ENCODE measurements at places on chromosomes 11 and 22.

DNA sequence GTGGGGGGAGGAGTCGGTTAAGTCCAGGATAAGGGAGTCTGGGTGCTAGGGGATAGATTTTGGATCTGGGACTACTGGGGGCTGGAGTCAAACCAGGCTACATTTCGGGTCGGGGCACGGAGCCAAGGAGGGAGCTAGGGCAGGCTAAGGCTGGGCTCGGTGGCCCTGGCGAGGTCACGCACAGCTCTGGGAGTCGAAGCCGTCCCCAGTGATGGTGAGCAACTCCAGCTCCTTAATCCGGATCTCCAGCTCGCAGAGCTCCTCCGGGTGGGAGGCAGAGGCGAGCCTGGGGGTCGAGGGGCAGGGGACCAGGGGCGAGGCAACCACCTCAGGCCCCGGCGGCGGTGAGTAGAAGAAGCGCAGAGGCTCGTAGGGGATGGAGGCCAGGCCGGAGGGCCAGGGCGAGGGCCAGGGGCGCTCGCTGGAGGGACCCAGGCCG, 544 bp downstream of the C11orf91 start:
- DNase-seq = no peak

DNA sequence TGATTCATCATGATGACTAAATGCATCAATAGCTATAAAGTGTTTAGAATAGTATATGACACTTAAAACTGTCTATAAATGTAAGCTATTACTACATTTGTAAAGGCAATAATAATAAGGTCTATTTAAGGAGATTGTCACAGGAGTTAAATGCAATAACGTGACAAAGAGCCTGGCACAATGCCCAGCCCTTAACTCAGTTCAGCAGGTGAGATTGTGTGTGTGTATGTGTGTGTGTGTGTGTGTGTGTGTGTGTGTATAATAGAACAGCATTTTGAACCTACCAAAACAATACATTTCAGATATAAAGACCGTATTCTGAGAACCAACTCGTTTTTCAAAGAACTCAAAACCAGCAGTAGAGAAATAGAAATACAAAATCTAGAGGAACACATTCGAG, 177.5 kb downstream of the MYO18B start:
- DNase-seq = no peak

DNA sequence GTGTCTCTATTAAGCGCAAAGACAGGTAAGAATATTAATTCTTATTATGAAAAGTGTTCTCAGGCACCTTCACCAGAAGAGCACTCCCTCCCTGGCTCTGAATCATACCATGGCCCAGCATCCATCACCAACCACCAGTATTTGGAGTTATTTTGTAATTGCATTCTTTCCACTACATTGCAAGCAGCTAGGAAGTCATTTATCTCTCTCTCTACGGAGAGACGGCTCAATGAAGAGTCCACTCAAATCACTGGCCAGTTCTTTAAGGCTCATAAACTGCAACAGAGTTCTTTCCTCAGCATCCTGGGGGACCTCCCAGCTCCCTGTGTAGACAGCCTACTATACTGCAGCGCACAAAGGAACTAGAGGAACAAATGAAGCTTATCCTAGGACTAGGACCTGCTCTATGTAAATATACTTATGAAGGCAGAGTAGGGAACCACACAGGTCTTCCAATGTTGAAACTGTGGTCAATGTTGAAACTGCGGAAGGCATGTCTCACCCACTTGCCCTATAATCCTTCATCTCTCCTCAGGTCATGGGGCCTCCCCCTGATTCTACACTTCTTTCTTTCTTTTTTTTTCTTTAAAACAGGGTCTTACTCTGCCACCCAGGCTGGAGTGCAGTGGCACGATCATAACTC, 63.4 kb downstream of the AAMDC start:
- DNase-seq = no peak

GRCh38 chr11:46278387-46279125, 1.1 kb downstream of the CREB3L1 start:
- peak; percentile 7 for DNase-seq

GRCh38 chr11:96222102-96222501, 120.9 kb downstream of the MAML2 start:
- DNase-seq = no peak

DNA sequence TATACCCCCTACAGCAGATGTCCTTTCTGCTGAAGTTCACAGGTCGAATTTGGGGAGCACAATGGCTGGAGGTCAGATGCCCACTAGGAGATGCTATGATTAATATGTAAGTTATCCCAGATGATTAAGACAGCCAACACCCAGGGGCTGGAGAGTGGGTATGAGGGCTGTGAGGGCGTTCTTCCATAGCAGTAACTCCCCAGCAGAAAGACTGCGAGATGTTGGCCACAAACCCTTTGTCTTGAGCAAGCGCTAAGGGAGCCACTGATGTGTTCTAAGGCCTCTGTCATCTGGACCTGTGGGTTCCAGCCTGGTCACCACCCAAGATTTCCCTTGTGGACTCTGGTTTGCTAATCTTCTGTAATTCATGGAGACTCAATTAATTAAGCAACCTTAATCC, 77.6 kb downstream of the BMAL1 start:
- no peak for DNase-seq

DNA sequence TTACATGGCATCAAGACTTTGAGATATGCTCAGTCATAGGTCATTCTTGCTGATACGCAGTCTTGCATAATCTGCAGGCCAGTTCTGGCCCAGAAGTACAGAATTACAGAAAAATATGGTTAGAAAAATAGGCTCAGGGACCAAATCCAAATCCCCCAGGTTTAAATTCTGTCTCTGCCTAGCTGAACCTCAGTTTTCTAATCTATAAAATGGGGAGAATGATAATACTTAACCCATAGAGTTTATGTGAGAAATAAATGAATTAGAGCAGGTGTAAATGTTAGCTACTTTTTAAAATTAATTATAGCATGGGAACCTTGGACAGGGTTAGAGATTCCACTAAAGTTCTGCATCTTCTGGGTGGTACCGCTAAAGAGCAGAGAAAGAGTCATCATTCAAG, 52.3 kb upstream of the FAM181B start:
- no peak for DNase-seq

DNA sequence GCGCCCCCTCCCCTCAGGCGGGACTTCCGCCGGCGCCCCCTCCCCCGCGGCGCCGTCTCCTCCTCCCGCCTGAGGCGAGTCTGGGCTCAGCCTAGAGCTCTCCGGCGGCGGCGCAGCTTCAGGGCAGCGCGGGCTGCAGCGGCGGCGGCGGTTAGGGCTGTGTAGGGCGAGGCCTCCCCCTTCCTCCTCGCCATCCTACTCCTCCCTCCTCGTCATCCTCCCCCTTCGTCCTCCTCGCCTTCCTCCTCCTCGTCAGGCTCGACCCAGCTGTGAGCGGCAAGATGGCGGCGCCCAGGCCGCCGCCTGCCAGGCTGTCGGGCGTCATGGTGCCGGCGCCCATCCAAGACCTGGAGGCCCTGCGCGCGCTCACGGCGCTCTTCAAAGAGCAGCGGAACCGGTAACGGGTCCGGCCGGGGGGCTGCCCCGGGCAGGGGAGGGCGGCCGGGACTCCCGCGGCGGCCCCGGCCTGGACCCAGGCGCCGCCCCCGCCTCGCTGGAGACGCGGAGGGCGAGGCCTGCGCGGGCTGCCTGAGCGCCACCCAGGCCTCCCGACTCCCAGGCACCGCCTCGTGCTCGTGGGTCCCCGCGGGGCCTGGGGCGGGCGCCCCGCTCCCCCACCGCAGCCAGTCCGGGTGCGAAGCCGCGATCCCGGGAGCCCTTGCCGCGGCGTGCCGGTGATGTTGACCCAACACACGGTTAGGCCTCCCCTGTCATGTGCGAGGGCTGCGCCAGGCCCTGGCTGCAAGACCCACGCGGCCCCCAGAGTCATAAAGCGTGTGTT, at the start of gene ATXN10:
Gene ATXN10, plus strand, starts transcription at position 52 of the 781 bp plus-strand sequence. Its CDS starts 230 bp downstream, at position 282.
- peak; percentile 47 for DNase-seq
